ENCODE measurements at places on chromosomes 1 and 21. TPM values are rescaled to one million over a fixed set of nuclear protein-coding genes. Genes with fewer than 3 reads are reported as not detected.
A peak's percentile ranks its signal among the peaks of the same experiment; 100 is the strongest.

Gene TSPAN2
- total RNA-seq: 28.2 TPM

Gene LYPD8
- total RNA-seq: not detected

Gene KRTAP13-2
- total RNA-seq: 1.2 TPM

GRCh38 chr1:107682467-107682866, 282.5 kb downstream of the VAV3 start:
- peak; percentile 8 for DNase-seq

- no peak for DNase-seq
Observed at GRCh38 chr1:177741476-177741875, 228.4 kb downstream of the SEC16B start.

- DNase-seq: no peak
Observed at GRCh38 chr1:43034195-43034658, 75.6 kb upstream of the SLC2A1 start.

DNA sequence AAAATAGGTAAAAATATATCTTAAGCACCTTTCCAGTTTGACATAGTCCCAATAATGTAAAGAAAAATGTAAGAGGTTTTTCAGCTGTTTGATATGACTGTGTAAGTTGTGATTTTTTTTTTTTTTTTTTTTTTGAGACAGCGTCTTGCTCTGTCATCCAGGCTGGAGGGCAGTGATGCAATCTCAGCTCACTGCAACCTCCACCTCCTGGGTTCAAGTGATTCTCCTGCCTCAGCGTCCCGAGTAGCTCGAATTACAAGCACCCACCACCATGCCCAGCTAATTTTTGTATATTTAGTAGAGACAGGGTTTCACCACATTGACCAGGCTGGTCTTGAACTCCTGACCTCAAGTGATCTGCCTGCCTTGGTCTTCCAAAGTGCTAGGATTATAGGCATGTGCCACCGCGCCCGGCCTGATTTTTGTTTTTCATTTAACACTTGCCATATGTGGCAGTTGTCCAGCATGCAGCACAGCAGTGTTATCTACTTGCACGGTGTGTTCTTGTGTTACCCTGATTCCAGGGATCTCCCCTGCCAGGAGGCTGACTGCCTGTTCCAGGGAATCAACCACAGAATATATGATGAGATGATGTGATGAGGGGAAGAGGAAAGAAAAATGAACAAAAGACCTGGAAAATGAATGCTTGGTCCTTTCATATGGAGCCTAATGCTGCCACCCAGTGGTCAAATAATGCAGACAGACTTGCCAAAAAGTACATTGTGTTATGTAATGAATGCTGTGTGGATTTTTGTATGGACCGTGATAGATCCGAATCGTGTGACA, 79.0 kb downstream of the RAVER2 start:
- peak; percentile 80 for DNase-seq

- no peak for DNase-seq
Observed at GRCh38 chr1:20207546-20207945, 21.2 kb upstream of the PLA2G2C start.

GRCh38 chr1:222053790-222054294, 312.0 kb upstream of the DUSP10 start:
- DNase-seq: no peak

DNA sequence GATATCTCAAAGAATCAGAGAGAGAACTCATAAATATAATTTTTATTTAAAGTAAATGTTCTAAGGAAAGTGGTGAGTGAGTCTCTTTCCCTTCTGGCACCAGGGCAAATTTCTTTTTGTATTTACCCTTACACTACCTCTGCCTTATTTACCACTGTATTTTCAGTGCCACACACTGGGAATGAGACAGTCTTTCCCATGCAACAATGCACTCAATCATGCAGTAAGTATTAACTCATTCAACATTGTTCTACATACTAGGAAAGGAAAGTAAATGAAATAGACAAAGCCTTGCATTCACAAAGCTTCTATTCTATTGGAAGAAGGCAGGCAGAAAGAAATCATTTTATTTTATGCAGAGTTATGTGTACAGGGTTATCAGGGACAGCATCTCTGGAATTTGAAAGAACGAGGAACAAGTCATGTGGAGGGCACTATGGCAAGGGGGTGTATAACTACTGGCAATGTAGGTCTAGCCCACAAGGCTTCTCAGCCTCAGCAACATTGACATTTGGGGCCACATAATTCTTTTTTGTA, 129.8 kb upstream of the PRDX6 start:
- DNase-seq: no peak

- DNase-seq: no peak
Observed at GRCh38 chr1:91674107-91674506, 173.5 kb downstream of the CDC7 start.
